ENCODE measurements at places on chromosomes 13 and 19.

DNA sequence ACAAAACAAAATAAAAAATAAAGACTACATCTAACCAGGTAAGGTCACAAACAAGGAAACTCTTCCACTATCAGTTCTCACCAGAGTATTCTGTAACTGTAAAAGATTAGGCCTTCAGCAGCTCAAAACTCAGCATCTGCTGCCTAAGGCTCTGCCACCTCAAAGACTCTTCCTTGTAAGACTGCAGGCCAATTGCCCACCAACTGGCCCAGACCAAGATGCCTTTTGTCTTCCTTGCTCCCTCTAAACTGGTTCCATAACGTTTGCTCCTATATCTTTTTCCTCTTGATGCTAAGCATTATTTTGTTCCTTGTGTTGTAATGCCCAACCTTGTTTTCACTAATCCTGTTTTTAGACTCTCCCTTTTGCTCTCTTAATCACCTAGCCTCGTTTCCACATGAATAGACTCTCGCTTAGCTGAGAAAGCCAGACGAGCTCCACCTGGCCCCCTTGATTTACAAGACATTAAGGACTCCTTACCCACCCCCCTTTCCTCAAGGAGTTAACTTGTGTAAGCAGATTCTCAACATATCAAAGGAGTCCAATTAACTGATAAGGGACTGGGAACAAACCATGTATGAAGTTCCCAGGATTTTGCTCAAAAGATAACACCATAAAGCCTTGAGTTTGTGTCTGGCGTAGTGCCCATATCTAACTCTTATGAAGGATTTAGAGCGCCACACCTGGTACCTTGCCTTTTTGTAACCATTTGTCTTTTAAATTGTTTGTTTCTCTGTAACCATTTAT, 1.5 kb downstream of the ZNF814 start:
- DNase-seq: no peak

GRCh38 chr19:53597023-53597422, 34.8 kb upstream of the DPRX start:
- DNase-seq: no peak

- DNase-seq: no peak
Observed at GRCh38 chr19:41690801-41691065, 2.7 kb upstream of the CEACAM7 start.

GRCh38 chr13:113373811-113374485, 10.0 kb upstream of the GRTP1 start:
- no peak for DNase-seq

- no peak for DNase-seq
Observed at GRCh38 chr19:17138937-17139598, 63.5 kb downstream of the MYO9B start.

- DNase-seq: no peak
Observed at GRCh38 chr19:3672575-3672948, 27.7 kb downstream of the PIP5K1C start.

DNA sequence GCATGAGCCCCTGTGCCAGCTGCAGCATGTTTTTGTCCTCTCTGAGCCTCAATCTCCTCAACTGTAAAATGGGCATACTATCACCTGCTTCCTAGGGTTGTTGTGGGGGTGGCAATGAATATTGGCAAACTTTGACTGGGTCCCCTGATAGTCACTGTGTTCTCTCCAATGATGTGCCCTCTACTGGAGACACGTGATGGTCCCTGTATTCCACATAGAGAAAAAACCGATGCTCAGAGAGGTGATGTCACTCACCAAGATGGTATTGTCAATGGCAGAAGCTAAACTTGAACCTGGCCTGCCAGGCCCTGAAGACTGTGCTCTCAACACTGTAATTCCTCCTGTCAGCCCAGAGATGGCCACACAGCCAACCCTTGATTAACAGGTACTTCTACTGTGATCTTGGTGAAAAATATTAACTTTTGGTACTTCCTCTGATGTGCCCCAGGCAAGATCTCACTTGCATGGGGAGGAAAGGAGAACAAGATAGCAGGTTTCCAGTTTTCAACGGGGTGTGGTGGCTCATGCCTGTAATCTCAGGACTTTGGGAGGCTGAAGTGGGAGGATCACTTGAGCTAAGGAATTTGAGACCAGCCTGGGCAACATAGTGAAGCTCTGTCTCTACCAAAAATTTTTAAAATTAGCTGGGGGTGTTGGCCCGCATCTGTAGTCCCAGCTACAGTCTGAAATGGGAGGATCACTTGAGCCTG, 3.6 kb downstream of the CEACAM20 start:
- no peak for DNase-seq

GRCh38 chr13:48562296-48563066, 29.6 kb upstream of the RCBTB2 start:
- DNase-seq: no peak

DNA sequence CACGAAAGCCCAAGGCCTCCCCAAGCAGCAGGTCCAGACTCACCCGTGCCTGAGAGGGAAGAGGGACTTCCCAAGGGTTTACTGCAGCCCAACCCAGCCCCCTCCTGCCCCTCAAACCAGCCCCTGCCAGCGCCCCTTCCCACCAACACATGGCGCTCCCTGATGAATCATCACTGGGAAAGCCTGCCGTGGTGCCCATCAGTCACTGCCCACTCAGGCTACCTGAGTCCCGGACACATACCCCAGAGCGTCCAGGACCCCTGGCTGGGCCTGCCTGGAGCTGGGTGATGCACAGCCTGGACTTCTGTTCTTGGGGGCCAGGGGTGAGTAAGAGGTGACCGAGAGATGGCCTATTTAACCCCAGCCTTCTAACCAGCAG, 60.6 kb downstream of the MLLT1 start:
- no peak for DNase-seq

- DNase-seq: no peak
Observed at GRCh38 chr19:49872245-49873128, 4.7 kb downstream of the AKT1S1 start.

DNA sequence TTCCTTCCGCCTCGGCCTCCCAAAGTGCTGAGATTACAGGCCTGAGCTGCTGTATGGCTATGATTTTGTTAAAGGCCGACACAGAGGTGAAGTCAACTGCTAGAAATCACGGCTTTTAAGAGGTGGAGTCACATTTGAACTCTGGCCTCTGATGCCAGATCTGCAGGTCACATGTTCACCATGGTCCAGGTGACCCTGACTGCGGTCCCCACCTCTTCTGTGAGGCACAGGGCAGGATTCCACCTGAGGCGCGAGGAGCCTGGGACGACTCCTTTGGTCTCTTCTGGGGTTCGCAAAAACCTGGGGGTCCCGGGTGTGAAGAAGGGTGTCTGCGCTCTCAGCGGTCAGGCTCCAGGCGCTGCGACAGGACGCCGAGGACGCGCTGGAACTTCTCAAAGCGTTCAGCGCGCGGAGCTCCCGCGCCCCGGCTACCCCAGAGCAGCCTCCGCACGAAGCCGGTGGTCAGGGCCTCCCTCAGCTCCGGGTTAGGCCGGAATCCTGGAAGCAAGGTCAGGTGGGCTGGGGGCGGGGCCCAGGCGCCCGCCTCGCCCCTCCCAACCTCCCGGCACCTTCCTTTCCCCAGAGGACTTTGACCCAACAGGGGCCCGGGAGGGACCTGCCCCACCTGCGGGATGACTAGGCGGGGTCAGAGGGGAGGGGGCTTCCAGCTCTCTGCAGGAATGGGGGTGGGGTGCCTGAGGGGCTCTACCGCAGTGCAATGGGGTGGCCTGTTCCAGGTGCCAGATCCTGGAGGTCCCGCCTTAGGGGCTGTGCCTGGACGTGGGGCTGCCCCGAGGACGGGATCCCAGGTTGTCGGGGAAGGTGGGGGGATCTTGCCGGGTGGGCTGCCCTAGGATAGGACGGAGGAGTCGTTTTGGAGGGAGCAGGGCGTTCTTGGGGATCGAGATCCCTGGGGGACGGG, 13.0 kb downstream of the TRIP10 start:
- peak; percentile 55 for DNase-seq

DNA sequence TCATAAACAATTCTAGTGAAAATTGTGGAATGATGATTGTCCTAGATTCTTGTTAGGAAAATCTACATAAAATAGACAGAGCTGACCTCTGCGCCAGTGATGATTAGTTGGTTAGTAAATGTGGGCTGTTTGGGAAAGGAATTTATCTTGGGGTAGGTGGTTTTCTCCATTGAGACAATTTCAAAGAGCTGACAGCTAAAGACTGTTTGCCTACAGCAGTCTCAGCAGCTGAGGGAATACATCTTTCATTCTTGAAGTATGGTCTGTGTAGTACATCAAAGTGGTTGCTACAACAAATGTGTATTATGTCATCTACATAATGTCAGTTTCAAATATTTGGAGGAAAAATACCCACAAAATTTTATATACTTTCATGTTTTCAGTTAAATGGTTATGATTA, 117.2 kb upstream of the TRPC4 start:
- DNase-seq: no peak

DNA sequence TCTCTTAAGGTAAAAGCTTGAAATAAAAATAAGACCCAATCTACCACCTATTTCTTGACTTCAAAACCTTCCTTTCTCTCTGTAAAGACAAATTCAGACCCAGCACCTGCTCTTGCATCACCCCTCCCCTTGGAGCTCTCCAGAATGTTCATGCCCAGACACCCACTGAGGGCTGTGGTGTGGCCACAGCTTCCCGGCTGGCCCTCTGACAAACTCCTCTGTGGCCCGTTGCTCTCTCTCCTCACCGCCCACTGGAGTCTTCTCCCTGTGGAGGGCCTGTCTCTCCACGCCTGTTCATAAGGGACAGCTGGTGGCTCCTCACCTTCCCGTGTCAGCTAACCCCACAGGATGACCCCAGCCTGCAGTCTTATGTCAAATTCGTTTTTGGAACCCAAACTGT, 49.1 kb downstream of the TSSK6 start:
- no peak for DNase-seq
